Panc1 (cell line): ENCODE measurements at places on chromosomes 4 and X. TPM values are rescaled to one million over a fixed set of nuclear protein-coding genes. Genes with fewer than 3 reads are reported as not detected.

GRCh38 chrX:11406109-11406765 lies 113.0 kb downstream of the AMELX start:
- no peak for DNase-seq

- DNase-seq, result no peak
Measured at GRCh38 chrX:67437821-67438220, 106.0 kb upstream of the AR start.

GRCh38 chrX:100404851-100405250 lies 5.2 kb downstream of the PCDH19 start:
- no peak for DNase-seq

- no peak for DNase-seq
Measured at GRCh38 chr4:153790962-153791551, 2.2 kb upstream of the SFRP2 start.

GRCh38 chrX:71885099-71885498 lies 25.5 kb upstream of the NHSL2 start:
- no peak for DNase-seq

MFAP3L gene
- total RNA-seq, result 7.9 TPM

GRCh38 chr4:183550345-183551093 lies 45.7 kb downstream of the ING2 start:
- DNase-seq, result no peak

DNA sequence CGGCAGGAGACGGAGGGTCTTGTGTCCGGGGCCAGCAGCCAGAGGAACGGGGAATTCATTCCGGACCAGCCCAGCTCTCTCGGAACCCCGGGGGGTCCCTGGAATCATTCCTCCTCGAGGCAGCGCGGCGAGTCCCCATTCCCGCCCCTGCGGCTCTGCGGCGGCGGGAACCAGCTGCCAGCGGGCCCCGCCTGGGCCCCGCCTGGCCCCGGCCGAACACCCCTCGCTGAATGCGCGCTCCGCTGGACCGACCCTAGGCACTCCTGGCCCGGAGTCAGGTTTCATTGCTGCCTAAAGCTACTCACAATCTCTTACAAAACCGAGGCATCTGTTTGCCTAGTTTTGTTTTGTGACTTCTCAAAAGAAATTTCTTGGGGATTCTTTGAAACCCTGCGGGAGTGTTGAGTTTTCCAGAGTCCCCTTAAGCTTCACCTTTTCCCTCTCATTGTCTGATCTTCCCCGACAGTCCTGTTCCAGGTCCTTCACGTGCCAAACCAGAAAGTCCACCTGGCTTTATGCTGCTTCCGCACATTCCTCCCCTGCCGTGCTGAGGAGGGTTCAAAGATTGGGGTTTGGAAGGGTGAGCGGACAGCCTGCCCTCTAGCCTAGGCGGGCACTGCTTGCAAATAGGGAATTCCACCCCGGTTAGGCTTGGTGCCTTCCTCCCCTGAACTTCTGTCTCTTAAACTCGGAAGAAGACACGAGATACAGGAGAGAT lies 789 bp downstream of the ARHGAP10 start:
- DNase-seq, result no peak

DNA sequence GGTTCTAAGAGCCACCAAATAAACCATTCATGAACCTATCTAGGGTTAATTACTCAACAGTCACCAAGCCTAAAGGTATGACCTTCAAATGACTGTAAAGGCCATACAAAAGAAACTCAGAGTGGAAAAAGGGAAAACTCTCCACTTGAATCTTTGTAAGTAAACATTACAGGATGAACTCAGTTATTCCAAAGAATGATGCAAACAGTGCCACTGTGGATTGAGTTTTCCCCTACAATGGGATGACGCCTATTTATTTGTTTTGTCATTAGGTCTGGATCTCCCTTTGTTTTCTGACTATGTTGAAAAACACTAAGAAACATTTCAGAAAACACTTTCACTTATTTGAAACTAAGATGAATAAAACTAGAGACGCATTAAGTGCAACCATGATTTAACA lies 12.7 kb downstream of the NUDT6 start:
- no peak for DNase-seq
